Fibroblast of skin of left quadriceps (primary cell): ENCODE measurements at places on chromosomes 12 and 14.

DNA sequence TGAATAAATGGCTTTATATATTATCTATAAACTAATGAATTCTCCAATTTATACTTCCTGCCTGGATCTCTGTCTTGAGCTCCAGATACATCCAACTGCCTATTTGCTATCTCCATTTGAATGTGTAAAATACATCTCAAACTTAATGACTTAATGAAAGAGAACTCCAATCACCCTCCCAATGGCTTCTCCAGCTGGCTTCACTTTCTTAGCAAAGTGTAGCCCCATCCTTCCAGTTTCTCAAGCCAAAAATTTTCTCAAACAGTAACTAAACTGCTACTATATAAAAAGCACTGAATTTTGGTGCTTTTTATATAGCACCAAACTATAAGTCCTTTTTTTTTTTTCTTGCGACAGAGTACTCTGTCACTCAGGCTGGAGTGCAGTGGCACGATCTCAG is 2.6 kb downstream of the CRY1 start:
- DNase-seq, result no peak

DNA sequence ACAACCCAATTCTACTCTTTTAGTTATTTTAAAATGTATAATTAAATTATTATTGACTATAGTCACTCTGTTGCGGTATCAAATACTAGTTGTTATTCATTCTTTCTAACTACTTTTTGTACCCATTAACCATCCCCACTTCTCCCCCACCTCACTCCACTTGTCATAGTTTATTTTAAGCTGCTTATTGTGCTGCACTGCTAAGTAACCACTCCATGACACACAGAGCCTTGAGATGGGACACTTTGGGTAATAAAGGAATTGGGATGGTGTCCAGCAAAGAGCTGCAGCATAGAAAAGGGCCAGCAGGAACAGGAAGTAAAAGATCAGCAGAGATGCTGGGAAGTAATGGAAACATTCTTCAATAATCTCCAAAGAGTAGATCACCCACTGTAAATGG is 123.0 kb downstream of the RPS29 start:
- no peak for DNase-seq

DNA sequence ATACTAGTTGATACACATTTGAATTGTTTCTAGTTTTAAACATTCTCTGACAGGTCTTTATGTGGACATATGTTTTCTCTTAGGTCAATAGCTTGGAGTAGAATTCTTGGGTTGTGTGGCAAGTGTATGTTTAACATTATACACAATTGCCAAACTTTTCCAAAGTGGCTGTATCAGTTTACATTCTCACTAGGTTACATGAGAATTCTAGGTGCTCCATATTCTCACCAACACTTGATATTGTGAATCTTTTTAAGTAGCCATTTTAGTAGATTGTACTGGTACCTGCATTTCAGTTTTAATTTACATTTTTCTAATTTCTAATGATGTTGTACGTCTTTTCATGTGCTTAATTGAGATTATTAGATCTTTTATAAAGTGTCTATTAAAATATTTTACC is 28.6 kb downstream of the CCDC91 start:
- no peak for DNase-seq

DNA sequence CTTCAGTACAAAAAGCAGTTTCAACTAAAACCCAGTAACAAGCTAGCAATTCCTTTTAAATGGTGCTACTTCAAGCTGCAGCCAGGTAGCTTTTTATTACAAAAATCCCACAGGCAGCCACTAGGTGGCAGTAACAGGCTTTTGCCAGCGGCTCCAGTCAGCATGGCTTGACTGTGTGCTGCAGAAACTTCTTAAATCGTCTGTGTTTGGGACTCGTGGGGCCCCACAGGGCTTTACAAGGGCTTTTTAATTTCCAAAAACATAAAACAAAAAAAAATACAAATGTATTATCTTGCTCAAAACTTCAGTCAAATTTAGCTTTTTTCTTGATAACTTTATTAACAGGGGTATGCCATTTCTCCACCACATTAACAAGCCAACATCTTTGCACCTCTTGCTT is 3.6 kb upstream of the CLEC4E start:
- peak; percentile 18 for DNase-seq

GRCh38 chr14:104816616-104816884 is 15.6 kb downstream of the ZBTB42 start:
- DNase-seq, result no peak

GRCh38 chr12:51906430-51907082 is 748 bp upstream of the ACVRL1 start:
- DNase-seq, result no peak

DNA sequence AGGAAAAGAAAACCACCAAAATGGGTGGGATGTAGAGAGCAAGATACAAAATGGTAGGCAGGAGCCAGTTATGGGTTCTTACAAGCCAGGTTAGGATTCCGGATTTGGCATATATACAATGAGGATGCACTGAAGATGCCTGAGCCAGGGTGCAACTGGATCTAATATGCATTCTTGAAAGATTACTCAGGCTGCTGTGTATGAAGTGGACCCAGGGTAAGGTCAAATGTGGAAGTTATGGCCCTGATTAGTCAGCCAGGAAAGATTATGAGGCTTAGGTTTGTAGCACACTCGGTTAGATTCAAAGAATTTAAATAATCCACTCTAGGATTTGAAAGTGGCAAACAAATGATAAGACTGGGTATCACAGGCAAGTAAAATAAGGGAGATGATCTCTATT is 1750.7 kb upstream of the FLRT2 start:
- no peak for DNase-seq

GRCh38 chr14:80933686-80934085 is 7.9 kb downstream of the CEP128 start:
- no peak for DNase-seq

GRCh38 chr12:119660076-119660475 is 7.9 kb upstream of the PRKAB1 start:
- no peak for DNase-seq

- DNase-seq, result no peak
These were observed 69.3 kb downstream of the RIN3 start for GRCh38 chr14:92582706-92583452.

DNA sequence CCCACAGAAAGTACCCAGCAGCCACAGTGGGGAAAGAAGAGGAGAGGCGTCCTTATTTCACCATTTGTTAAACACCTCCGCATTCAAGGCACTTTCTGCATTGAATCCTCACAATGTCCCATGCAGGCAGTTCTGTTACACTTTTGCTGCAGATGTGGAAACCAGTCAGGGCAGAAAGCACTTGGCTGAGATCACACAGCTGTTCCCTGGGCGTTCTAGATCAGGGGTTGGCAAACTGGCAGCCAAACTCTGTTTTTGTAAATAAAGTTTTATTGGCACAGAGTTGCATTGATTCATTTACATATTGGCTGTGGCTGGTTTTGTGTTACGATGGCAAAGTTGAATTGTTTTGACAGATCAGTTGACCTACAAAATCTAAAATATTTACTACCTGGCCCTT is 20.1 kb downstream of the FOXN4 start:
- DNase-seq, result no peak

DNA sequence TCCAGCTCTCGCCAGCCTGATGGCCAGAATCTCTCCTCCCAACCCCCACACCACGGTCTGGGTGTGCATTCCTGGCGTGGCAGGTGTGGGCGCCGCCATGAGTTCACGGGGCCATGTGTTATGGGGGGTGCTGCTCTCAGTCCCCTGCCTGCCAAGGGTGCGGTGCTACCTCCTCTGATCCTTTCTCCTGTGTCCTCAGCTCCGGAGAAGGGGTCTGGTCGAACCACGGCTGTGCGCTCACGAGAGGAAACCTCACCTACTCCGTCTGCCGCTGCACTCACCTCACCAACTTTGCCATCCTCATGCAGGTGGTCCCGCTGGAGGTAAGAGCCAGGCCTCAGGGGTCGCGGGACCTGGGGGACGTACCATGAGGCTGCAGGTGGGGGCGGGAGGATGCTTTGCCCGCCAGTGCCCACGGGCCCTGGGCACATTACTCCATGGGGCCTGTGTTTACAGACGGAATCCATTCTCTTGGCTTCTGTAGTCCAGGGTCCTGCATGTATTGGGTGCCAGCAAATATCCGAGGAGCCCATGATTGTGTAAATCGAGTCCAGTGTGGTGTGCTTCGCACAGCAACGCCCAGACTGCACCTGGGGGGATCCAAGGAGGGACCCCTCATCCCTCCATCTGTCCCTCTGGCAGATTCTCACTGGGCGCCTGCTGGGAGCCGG is 130.8 kb downstream of the ADGRD1 start:
- DNase-seq, result no peak

GRCh38 chr12:104775731-104776231 is 182.3 kb downstream of the SLC41A2 start:
- DNase-seq, result no peak

DNA sequence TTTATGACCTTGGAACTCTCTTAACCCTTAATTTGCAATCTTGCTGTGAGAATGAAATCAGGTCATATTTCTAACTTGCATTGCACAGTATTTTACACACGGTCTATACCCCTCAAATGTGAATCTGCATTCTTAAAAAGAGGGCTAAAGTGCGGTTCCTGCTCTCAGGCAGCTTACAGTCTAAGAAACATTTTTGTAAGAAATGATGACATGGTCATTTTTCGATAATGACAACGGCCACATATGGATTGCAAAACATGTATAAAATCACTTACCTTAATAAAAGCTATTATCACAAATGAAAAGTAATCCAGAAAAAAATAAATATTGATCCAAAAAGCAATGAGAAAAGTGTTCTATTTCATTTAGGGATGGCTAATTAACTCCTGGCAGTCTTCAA is 24.8 kb upstream of the TMEM132D start:
- DNase-seq, result no peak

- peak; percentile 58 for DNase-seq
These were observed 187.9 kb downstream of the EPS8 start for GRCh38 chr12:15601210-15601800.

GRCh38 chr12:53214221-53214620 is 7.2 kb upstream of the ITGB7 start:
- no peak for DNase-seq

- DNase-seq, result no peak
These were observed 9.5 kb downstream of the BDKRB1 start for GRCh38 chr14:96265383-96266095.

DNA sequence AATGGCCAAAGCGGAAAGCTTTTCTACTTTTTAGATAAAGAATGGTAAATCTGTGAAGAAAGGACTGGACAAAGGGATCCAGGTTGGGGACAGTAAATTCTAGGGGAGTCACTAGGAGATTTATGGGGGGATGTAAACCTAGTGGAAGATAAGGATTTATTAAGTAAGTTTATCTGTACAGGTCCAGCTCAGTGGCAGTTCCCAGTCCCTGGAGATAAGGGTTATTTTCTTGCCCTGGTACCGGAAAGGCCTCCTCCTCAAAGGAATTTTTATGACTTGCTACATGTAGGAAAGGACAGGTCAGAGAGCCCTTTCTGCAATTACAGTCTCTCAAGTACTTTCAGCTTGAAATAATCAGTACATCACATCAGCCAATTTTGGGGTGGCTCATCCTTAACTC is 72.6 kb upstream of the BICD1 start:
- DNase-seq, result no peak

GRCh38 chr12:124461851-124462623 is 105.4 kb downstream of the NCOR2 start:
- DNase-seq, result no peak

- DNase-seq, result no peak
These were observed 87.6 kb downstream of the PRMT8 start for GRCh38 chr12:3578557-3578956.

GRCh38 chr12:95532851-95533250 is 18.4 kb downstream of the USP44 start:
- DNase-seq, result no peak

- no peak for DNase-seq
These were observed 48.9 kb downstream of the ABCC9 start for GRCh38 chr12:21892341-21892740.

DNA sequence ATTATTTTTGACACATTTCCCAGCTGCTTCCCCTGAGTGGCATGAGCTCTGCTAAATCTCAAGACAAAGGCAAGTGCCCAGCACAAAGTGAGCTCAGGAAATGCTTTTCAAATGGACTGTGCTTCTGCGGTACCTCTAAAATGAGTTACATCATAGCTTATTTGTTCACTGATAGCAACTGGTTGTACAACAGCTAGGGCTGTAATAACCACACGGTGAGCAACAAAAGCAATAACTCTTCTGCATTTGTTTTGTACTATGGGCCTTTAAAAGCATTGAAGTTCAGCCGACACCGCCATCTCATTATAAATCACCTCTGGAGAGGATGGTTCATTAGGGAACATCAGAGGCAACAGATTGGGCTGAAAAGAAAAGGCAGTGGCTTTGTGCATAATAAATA is 475.0 kb downstream of the GLT1D1 start:
- DNase-seq, result no peak

DNA sequence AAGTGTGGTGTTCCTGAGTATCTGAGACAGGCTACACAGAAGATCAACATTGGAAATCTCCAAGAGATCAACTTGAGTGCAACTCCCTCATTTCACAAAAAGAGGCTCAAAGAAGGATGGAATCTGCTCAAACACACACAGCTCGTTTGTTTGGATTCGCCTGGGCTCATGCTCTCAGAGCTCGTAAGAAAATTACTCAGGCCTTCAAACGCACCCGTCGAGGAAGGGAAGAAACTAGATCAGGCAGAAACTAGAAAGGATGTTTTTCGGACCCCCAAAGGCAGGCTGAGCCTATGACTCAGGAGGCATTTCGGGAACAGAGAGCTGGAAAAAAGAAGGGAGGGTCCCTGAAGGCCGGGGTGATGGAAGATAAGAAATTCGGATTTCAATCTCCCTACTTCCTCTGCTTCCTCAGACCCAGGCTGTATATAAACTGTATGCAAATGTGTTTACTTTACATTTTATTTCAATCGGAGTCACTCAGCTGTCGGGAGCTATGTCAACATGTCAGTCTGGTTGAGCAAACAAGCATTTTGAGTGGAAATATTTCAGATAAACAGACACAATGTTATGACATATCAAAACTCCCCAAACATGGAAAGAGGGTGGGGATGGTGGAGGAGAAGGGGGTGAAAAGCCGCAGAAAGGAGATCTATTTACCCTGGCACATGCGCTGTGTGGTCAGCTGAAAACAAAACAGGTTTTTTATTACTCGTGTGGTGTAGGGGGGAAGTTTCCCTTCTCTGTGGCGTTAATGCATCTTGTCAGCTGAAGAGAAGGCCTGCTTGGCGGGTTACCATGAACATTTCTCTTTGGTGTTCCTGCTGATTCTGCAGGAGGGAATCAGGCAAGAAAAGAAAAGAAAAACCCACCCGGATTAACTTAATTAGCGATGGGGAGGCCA is 129.1 kb upstream of the TBX3 start:
- no peak for DNase-seq

- no peak for DNase-seq
These were observed 33.1 kb upstream of the SLCO1B3 start for GRCh38 chr12:20777420-20777819.

GRCh38 chr12:46214668-46215436 is 54.0 kb downstream of the SLC38A1 start:
- DNase-seq, result no peak

DNA sequence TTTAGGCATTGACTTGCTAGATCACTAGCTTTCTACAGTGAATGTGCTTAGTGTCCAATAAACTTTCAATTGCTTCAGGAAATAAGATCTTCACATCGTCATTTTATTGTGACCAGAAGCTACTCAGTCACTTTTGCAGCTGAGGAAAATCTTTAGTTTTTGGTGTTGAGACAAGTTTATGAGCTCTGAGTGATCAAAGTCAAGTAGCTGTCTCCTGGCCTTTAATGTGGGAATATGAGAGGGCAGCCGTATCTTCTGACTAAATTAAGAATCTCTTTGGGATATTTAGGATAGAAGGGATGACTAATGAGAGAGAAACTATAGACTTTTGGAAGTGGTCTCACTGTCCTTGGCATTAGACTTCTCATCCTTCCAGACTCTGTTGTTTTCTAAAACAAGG is 21.6 kb downstream of the MSRB3 start:
- no peak for DNase-seq

GRCh38 chr12:64558754-64559153 is 51.5 kb upstream of the RASSF3 start:
- DNase-seq, result no peak
